ENCODE measurements at places on chromosomes 7 and 10. TPM values are rescaled to one million over a fixed set of nuclear protein-coding genes. Genes with fewer than 3 reads are reported as not detected.

GRCh38 chr10:13681960-13682359 is 95.2 kb downstream of the PRPF18 start:
- H3K4me3 ChIP-seq, result no peak overlapping the region
- peaks cover 30% of the 10 kb centered on the region for H3K4me1 ChIP-seq
- H3K27me3 ChIP-seq, result no peaks in the 10 kb centered on the region
- no peak overlapping the region for H3K27ac ChIP-seq
- H3K36me3 ChIP-seq, result no peaks in the 10 kb centered on the region

- H3K4me3 ChIP-seq, result peak overlapping the region; percentile 66
- H3K27ac ChIP-seq, result no peak overlapping the region
- no peaks in the 10 kb centered on the region for H3K4me1 ChIP-seq
- no peak for DNase-seq
- H3K36me3 ChIP-seq, result no peaks in the 10 kb centered on the region
- no peaks in the 10 kb centered on the region for H3K27me3 ChIP-seq
Observed at GRCh38 chr10:132962623-132963429, 20.5 kb upstream of the CFAP46 start.

- H3K36me3 ChIP-seq, result no peaks in the 10 kb centered on the region
- no peak overlapping the region for H3K27ac ChIP-seq
- H3K4me3 ChIP-seq, result no peak overlapping the region
- DNase-seq, result no peak
Observed at GRCh38 chr10:103761075-103761920, 94.1 kb downstream of the SH3PXD2A start.

GRCh38 chr7:135253851-135254771 is 20.5 kb downstream of the STRA8 start:
- H3K4me3 ChIP-seq, result peak overlapping the region; percentile 41
- H3K36me3 ChIP-seq, result no peaks in the 10 kb centered on the region
- peak overlapping the region; percentile 90 for H3K27ac ChIP-seq
- H3K4me1 ChIP-seq, result peaks cover 19% of the 10 kb centered on the region
- no peaks in the 10 kb centered on the region for H3K27me3 ChIP-seq

DNA sequence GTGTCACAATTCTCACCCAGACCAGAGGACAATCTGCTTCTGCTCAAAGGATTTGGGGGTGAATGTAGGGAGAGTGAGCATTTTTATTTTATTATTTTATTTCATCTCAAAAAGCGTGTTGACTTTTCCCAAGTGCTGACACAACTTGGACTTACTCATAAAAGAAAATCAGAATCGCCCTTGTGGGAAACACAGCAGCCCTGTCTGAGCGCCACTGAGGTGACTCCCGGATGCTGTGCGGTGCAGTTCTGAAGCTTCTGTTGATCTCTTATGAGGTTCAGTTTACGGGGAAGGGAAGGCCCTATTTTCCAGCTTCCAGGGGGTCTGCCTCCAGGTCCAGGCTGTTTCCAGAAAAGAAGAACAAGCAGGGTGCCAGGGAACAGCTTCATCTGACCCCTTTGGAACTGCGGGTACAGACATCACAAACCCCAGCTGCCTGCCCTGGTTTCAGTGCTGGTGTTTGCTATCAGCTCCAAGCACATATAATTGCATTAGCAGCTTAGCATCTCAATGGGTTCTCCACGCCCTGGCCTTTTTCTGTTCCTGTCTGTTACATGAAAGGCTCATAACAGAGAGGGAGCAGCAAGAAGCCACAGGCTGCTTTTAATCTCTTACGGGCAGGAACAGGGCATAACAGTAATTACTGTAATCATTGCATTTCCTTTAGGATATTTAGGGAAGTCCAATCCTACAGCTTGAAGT is 52.4 kb downstream of the PARP12 start:
- H3K36me3 ChIP-seq, result no peaks in the 10 kb centered on the region
- no peak overlapping the region for H3K27ac ChIP-seq
- H3K27me3 ChIP-seq, result no peaks in the 10 kb centered on the region
- DNase-seq, result no peak
- H3K4me3 ChIP-seq, result no peak overlapping the region

DNA sequence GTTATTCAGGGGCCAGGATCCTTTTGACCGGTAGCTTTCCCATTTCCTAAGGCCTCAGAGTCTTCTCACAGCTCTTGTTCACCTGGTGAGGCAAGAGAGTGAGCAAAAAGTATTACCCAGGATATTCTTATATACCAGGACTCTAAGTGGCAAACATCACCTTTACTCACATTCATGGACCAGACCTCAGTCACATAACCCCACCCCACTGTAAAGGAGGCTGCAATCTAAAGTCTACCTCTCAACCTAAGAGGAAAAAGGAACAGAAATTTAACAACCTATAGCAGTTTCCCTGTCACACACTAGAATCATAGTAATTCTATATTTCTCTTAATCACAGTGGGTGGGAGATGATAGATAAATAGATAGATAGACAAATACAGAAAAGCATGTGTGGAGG is 176.0 kb upstream of the PTPRZ1 start:
- H3K4me3 ChIP-seq, result no peak overlapping the region
- no peaks in the 10 kb centered on the region for H3K36me3 ChIP-seq
- no peak overlapping the region for H3K27ac ChIP-seq
- H3K4me1 ChIP-seq, result no peaks in the 10 kb centered on the region
- H3K27me3 ChIP-seq, result no peaks in the 10 kb centered on the region
- no peak for DNase-seq

Gene VIPR2
- total RNA-seq, result 29.5 TPM

- H3K36me3 ChIP-seq, result peaks cover 5% of the 10 kb centered on the region
- peaks cover 9% of the 10 kb centered on the region for H3K4me1 ChIP-seq
- peak overlapping the region; percentile 97 for H3K4me3 ChIP-seq
- H3K27ac ChIP-seq, result peak overlapping the region; percentile 99
- no peak for DNase-seq
Observed at GRCh38 chr10:29734640-29734961, 99.8 kb upstream of the SVIL start.

Gene GPR85
- total RNA-seq, result 0.68 TPM

- H3K4me3 ChIP-seq, result no peak overlapping the region
- H3K27ac ChIP-seq, result no peak overlapping the region
- no peaks in the 10 kb centered on the region for H3K36me3 ChIP-seq
- no peak for DNase-seq
Observed at GRCh38 chr10:70914316-70914864, 26.0 kb upstream of the PCBD1 start.

GRCh38 chr10:79274279-79275104 is 72.8 kb upstream of the PPIF start:
- peaks cover 9% of the 10 kb centered on the region for H3K36me3 ChIP-seq
- peak overlapping the region; percentile 35 for H3K4me3 ChIP-seq
- peak; percentile 71 for DNase-seq
- H3K27ac ChIP-seq, result peak overlapping the region; percentile 70
- H3K27me3 ChIP-seq, result no peaks in the 10 kb centered on the region

GRCh38 chr7:2738766-2739549 is 51.0 kb downstream of the AMZ1 start:
- H3K36me3 ChIP-seq, result no peaks in the 10 kb centered on the region
- H3K27ac ChIP-seq, result no peak overlapping the region
- H3K4me3 ChIP-seq, result no peak overlapping the region
- H3K27me3 ChIP-seq, result no peaks in the 10 kb centered on the region
- no peaks in the 10 kb centered on the region for H3K4me1 ChIP-seq
- DNase-seq, result no peak

DNA sequence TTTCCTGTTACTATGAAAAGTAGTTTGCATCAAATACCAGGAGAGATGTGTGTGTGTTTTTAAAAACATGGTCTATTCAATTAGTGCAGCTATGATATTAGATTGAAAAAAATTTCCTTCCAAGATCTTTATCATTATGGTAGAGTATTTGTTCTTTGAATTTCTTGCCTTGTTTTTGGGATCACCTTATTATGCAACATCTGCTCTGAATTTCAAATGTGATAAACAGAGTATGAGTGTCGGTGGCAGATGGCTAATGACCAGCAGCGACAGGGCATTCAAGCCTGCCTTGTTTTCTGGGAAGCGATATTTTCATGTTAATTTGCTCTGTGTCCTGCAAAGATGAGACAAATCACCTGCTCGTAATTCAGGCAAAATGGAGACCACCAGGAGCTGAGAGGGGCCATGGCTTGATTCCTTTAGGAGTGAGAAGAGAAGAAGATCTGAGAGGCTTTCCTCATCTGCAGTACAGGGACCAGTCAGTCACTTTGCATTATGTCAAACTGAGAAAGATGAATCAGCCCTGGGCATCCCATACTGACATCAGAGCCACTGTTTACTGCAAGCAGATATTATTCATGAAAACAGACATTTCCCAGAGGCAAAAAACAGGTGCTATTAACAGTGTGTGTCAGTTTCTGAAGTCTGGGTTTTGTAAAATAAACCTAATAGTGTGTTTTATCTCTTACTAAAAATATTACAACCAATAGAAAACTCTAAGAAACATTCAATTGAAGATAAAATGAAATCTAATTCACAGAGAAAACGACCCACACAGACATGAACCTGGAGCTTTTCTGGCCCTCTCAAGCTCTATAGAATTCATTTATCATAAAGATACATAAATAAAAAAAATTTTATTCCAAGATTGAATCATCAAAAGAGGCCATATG is 67.6 kb downstream of the CDK6 start:
- H3K27ac ChIP-seq, result no peak overlapping the region
- no peaks in the 10 kb centered on the region for H3K27me3 ChIP-seq
- no peak for DNase-seq
- peaks cover 34% of the 10 kb centered on the region for H3K4me1 ChIP-seq

DNA sequence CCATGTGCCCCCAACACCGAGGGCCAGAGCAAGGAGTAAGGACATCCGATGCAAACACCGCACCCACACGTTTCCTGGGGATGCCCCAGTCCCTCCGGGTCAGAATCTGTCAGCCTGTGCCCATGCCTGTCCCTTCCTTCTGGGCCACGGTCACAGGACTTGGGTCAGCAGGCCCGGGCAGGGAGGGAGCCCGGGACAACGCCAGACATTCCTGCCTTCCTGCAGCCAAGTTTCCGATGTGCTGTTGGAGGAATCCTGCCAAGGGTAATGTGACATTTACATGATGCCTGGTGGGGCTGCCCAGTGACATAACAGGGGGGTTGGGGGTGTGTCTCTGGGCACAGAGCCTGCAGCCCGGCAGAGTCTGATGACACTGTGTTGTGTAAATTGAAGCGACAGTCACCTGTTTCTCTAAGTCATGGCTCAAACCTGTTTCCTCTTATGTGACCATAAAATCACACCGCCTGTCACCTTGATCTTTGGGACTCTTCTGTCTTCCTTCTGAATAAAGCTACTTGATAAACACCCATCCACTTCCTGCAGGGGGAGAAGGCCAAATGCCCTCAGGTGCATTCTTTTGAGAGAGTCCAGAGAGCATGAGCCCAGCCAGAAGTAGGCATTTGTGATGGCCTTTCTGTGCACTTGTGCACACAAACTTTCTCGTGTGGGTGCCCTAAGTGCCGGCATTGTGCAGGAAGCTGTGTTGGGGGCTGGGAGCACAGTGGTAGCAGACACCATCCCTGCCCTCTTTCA is 175.3 kb upstream of the RHEB start:
- peak; percentile 19 for DNase-seq
- H3K4me1 ChIP-seq, result peaks cover 6% of the 10 kb centered on the region
- no peaks in the 10 kb centered on the region for H3K27me3 ChIP-seq
- H3K27ac ChIP-seq, result no peak overlapping the region
- no peaks in the 10 kb centered on the region for H3K36me3 ChIP-seq

- no peak for DNase-seq
- no peak overlapping the region for H3K4me3 ChIP-seq
- no peak overlapping the region for H3K27ac ChIP-seq
- H3K36me3 ChIP-seq, result no peaks in the 10 kb centered on the region
- no peaks in the 10 kb centered on the region for H3K27me3 ChIP-seq
Observed at GRCh38 chr7:50544992-50545391, 20.2 kb downstream of the DDC start.

GRCh38 chr7:155941688-155942087 is 129.4 kb upstream of the SHH start:
- no peak for DNase-seq
- H3K36me3 ChIP-seq, result no peaks in the 10 kb centered on the region
- no peaks in the 10 kb centered on the region for H3K4me1 ChIP-seq
- no peak overlapping the region for H3K27ac ChIP-seq
- no peak overlapping the region for H3K4me3 ChIP-seq
- no peaks in the 10 kb centered on the region for H3K27me3 ChIP-seq

DNA sequence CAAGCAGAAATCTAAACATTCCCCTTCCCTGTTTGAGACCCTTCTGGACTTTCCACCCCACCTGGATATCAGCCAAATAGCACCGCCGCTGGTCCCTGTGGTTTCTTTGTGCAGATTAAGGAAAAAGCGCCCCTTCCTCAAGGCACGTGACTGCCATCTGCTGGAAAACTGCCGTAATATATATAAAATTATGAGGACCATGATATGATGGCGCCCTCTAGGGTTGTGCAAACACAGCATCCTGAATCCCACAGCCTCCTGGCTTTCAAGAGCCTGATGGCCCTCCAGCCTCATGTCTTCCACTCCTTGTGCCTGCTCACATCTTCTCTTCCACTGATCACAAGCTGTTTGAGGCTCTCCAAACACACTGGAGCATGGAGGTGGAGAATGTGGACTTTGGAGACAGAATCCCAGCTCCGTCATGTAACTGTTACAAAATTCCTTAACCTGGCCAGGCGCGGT is 121.3 kb downstream of the MYL10 start:
- H3K4me1 ChIP-seq, result no peaks in the 10 kb centered on the region
- DNase-seq, result no peak
- no peak overlapping the region for H3K27ac ChIP-seq
- no peaks in the 10 kb centered on the region for H3K27me3 ChIP-seq
- no peak overlapping the region for H3K4me3 ChIP-seq
- H3K36me3 ChIP-seq, result no peaks in the 10 kb centered on the region

DNA sequence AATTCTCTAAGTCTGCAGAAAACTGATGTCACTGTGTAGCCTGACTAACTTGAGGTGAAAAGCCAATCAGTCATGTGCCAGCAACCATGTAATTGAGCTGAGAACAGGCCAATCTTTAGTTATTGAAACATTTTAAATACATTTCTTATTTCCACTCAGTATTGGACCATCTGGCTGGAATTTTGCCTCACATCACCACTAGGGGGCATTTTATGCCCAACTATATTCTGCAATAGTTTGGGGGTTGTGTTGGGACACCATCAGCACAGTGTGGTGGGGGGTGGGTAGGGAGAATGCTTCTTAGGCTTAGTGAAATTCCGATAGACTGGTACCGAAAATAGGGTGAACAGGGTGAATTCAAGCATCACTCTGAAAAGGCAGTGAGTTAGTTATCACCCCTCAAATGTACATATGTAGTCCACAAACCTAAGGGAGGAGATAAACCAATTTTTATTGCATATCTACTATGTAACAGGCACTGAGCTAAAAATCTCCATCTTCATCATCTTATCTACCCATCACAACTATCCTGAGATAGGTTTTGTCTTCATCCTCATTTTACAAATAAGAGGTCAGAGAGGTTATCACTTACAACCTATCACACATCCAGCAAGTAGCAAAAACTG is 17.8 kb downstream of the NPSR1 start:
- no peak overlapping the region for H3K4me3 ChIP-seq
- no peaks in the 10 kb centered on the region for H3K4me1 ChIP-seq
- H3K27me3 ChIP-seq, result no peaks in the 10 kb centered on the region
- DNase-seq, result no peak

All from thoracic aorta (tissue), 2 donors.